ENCODE measurements at places on chromosomes 6 and 20.

- DNase-seq: no peak
These were observed 354.5 kb upstream of the SYNCRIP start for GRCh38 chr6:85997206-85997605.

GRCh38 chr6:136593748-136594490 lies 43.7 kb upstream of the MAP7 start:
- DNase-seq: peak; percentile 7

DNA sequence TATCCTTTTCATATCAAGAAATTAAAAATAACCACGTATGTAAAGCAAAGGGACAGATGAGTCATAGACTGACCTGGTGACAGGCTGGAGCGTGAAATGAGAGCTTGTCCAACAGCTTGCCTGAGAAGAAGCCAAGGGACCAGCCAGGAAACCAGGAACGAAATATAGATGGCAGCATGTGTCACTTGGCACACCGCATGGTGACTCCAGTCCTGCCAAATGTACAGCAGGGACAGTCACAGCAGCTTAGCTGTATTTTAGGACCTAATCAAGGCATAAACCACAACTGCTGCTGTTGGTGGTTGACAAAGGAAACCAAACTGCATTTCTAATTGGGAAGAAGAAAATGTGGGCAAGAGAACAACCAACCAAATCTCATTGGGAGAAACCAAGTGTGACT lies 755.0 kb downstream of the TFAP2A start:
- no peak for DNase-seq

DNA sequence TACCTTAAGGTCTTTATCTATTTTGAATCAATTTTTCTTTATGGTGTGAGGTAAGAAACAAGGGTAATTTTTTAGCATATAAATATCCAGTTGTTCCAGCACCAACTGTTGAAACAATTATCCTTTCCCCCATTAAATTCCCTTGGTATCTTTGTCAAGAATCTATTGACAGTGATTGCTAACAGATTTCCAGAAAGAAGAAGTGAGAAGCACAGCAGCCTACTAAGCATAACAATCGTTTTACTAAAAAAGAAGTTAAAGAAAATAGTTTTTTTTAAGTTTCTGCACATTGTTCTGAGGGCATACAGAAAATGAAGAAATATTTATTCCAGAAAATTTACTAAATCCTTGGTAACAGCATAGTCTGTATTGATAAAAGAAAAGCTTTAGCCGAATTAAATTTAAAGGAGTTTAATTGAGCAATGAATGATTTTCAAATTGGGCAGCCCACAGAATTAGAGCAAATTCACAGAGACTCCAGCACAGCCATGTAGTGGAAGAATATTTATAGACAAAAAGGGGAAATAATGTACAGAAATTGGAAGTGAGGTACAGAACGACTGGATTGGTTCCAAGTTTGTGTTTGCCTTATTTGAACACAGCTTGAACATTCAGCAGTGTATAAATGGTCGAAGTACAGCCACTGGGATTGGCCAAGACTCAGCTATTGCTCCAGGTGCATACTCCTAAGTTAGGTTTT lies 97.9 kb upstream of the UST start:
- DNase-seq: no peak

DNA sequence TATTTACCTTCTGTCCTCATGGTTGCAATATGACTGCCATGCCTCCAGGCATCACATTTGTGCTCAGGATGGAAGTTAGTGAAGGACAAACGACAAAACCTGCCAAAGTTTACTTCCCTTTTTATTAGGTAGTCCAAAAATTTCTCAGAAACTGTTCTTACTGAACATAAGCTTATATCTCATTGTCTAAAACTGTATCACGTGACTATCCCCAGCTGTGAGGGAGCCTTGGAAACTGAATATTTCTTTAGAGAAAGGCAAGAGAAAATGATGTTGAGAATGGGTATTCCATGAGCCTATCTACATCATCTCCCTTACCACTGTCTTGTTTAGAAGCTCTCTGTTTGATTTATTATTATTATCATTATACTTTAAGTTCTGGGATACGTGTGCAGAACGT lies 303.6 kb upstream of the PRND start:
- DNase-seq: no peak

DNA sequence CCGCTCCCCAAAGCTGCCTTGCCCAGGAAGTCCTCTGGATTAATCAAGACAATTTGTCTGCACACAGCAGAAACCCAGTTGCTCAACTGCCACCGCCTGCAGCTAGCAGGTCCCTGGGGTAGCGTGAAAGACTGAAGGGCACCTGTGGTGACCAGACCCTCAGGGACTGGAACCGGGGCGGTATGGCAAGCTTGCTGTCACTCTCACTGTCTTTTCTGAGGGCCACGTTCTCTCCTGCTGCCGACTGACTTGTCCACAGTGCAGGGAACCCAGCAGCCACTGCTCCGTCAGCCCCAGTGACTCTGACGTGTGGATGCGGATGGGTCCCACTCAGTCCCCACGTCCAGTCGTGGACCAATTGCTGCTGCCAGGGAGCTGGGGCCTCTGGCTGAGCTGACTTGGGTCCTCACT lies 72.8 kb upstream of the PMEPA1 start:
- no peak for DNase-seq

GRCh38 chr6:15907914-15908518 lies 220.9 kb upstream of the MYLIP start:
- DNase-seq: no peak

DNA sequence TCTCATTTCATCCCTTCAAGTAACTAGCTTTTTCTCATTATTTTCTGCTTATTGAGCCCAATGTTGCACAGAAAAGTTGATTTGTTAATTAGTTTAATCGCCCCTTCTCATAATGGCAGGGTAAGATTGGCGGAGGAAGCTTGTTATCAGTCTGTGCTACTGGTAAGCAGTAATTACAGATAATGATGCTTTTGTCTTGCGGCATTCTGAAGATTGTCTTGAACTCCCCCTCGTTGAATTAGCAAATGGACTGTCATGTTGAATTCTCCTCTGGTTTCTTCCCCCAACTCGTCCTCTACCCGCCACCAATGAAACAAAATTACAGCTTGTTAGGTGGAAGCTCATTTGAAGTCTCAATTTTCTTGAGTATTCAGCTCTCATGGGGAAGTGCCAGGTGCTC lies 39.4 kb downstream of the PRDM13 start:
- no peak for DNase-seq

DNA sequence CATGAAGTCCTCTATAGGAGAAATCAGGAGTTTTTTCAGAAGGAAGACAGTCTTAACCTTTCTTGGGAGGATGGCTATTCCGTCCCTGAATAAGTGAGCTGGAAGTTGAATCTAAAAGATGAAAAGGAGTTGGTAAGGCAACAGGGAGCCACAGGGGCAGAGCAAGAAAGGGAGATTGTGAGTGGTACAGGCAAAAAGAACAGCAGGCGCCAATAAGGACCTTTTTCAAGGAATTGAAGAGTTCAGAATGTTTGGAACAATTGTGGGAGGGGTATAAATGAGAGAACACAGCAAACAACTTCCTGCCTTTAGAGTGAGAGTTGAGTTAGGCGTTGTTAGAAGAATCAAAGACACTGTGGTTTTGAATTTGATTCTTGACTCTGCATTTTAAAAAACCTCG lies 1003.7 kb downstream of the EPHA7 start:
- no peak for DNase-seq

- DNase-seq: no peak
These were observed 720.0 kb downstream of the EYS start for GRCh38 chr6:64987066-64987465.

GRCh38 chr20:38085026-38085425 lies 51.5 kb downstream of the RPRD1B start:
- no peak for DNase-seq

- DNase-seq: no peak
These were observed 126.8 kb upstream of the HCRTR2 start for GRCh38 chr6:55047451-55048044.

- no peak for DNase-seq
These were observed 87.6 kb downstream of the BMP2 start for GRCh38 chr20:6855104-6855503.

GRCh38 chr6:30047220-30047619 lies 13.8 kb upstream of the POLR1H start:
- no peak for DNase-seq

DNA sequence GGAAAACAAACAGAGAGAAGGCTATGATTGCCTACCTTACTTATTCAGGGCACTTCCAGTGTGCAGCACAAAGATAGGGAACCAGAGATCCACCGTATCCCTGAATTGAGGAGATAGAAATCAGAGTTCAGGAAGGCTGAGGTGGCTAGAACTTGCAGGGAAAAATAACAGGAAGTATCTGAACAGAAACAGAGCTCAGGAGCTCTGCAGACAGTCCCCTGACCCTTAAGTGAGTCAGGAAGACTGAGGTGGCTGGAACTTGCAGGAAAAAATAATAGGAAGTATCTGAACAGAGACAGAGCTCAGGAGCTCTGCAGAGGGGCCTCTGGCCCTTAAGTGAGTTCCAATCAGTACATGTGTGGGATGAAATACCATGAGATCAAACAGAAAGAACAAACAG lies 65.4 kb downstream of the RPRD1B start:
- DNase-seq: no peak

DNA sequence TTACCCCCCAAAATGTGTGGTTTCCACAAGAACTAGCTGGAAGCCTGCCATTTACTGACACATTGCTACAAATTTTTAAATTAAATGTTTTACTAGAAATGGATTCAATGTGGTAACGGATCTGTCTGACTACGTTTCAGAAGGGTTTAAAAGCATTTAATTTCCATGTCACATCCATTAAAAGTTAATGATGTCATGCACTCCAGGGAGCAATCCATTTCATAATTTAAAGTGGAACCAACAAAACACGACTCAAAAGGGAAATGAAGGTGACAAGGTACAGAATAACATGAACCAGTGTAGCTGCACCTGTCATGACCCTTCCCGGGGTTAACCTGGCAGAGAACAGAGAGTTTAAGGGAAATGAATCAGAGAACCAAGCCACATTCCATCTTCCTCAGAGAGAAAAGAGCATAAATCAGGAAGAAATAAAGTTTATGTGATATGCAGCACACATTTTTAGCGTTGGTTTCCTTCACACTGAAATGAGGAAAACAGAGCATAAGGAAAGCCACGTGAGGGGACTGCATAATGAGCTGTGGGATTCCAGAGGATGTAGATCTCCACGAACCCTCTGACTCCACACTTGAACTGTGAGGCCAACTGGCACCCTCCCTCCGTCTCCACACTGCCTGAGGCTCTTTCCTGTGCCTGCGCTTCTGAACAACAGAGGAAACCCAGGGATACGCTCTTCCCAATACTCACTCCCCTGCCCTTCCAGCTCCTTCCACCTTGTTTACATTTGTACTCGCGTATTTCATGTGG lies 170.3 kb upstream of the AHI1 start:
- DNase-seq: no peak

DNA sequence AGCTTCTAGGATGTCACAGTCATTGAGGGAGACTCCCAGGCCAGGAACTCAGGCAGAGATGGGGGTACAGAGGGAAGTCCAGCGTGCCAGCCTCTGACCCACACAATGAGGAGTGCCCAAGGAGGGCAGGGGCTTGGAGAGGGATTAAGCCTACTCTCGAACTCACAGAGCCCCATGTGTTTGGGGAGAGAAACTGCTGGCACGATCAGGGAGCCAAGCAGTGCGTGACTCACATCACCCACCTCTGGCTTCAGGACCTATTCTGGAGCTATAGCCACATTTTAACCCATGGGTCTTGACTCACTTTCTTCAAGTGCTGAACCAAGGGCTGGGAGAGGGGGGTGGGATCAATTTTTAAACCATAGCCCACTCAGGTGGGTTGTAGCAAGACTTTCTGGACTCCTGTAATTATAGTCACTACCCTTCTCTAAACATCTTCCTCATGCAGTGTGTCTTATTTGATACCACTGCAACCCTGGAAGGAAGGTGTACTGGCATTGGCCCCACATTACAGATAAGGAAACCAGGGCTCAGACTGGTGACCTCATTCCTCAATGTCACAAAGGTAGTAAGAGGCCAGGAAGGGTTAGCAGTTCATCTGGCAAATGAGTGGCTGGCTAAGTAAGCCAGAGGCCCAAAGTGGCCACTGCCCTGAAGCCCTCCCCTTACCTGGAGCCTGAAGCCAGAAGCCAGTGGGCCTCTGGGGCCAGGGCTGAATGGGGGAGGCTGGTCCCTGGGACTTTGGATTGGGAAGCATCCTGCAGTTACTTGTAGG lies 12.0 kb downstream of the FOXP4 start:
- no peak for DNase-seq

DNA sequence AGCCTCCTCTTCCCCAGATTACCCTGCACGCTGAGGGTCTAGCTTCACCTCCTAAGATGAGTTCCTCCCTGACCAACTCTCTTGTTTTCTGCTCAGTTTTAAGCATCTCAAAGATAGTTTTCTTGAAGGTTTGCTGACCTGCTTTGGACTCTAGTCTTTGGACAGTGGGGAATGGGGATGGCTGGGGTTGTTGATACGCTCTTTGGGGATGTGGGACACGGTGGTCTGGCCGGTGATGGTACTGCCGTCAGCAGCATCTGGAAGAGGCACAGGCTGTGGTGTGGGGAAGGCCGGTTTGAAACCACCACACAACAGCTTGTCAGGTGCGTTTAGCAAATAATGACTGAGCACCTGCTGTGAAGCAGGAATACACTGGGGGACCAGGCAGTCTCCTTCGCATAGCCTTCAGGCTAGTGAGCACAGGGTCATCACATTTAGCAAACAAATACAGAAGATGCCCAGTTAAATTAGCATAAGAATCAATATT lies 94.1 kb downstream of the TMEM242 start:
- no peak for DNase-seq

DNA sequence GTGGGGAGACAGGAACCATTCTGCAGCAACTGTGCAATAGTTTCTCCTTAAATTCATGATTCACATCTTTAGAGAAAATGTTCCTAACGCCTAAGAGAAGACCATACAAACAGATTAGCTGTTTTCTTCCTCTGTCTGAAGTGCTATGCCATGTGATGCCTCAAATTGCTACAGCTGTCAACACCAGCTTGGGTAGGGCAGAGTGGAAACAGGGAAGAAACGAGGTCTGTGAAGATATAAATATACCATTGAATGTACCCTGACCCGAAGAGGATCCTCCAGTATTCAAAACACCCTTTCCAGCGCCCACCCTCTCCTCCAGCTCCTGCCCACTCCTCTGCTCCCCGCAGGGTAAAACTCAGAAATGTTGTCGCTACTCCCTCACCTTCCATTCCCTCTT lies 40.3 kb upstream of the PRND start:
- DNase-seq: no peak

GRCh38 chr20:17888044-17888443 lies 80.5 kb downstream of the SNX5 start:
- no peak for DNase-seq

DNA sequence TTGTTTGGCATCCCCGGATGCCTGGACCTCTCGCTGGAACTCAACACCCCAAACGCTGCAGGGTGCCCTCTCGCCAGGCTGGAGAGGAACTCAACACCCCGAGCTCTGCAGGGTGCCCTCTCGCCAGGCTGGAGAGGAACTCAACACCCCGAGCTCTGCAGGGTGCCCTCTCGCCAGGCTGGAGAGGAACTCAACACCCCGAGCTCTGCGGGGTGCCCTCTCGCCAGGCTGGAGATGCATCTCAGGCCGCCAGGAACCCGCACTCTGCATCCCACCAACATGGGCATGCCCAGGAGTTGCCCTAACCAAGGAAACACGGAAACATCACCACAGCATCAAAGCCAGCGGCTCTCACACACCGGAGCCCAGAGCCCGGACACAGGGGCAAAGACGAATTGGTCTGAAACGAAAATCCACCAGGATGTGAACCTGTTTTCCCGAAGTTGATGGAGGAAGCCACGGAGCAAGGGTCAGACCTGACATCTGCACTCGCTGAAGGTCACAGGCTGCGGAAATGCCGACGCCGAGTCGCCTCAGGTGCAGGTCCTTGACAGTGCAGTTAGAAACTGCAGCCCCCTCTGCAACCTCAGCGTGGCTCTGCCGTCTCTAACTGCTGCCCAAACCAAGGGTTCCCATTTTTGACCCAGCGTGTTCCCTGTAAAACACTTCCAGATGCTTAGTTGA lies 37.5 kb downstream of the DLL1 start:
- no peak for DNase-seq

All from stimulated activated CD8-positive, alpha-beta memory T cell treated with anti-CD3 and anti-CD28 coated beads, Interleukin-4, amount 100 ng/mL, for 24 hours (primary cell).